Right cardiac atrium (tissue), 5 donors: ENCODE measurements at places on chromosomes 12 and 14.

DNA sequence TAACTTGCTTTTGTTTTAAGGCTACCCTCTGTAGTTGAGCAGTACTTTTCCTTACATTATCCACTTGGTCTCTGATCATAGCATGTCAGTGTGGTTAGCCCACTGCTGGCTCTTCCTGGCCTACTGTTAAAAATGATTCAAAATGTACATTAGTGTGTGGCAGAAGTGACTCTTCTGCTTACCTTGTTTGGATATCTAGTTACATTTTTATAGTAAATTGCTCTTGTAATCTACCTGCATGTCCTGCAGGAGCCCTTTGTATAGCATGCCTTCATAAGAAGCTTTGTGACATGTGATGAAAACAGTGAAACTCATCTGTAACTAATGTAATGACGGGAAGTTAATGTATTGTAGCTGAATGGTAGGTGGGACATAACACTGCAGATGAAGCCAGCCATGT lies 8.1 kb downstream of the SPATS2 start:
- no peak for DNase-seq

DNA sequence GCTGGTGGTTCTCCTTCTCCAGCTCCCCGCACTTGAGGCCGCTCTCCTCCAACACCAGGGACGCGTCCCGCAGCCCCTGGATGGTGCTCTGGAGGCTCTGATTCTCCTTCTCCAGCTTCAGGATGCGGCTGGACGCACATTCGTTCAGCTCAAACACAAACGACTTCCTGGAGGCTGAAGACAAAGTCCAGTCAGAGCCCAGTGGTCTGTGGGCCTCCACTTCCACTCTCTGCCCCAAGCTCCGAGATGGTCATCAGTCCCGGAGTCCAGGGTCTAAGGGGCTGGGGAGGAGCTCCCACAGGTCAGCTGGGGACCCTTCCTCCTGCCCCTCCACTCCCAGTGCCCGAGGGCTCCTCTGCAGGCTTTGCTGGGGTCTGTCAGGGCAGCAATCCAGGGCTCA lies 76.6 kb upstream of the GPR68 start:
- DNase-seq = no peak

DNA sequence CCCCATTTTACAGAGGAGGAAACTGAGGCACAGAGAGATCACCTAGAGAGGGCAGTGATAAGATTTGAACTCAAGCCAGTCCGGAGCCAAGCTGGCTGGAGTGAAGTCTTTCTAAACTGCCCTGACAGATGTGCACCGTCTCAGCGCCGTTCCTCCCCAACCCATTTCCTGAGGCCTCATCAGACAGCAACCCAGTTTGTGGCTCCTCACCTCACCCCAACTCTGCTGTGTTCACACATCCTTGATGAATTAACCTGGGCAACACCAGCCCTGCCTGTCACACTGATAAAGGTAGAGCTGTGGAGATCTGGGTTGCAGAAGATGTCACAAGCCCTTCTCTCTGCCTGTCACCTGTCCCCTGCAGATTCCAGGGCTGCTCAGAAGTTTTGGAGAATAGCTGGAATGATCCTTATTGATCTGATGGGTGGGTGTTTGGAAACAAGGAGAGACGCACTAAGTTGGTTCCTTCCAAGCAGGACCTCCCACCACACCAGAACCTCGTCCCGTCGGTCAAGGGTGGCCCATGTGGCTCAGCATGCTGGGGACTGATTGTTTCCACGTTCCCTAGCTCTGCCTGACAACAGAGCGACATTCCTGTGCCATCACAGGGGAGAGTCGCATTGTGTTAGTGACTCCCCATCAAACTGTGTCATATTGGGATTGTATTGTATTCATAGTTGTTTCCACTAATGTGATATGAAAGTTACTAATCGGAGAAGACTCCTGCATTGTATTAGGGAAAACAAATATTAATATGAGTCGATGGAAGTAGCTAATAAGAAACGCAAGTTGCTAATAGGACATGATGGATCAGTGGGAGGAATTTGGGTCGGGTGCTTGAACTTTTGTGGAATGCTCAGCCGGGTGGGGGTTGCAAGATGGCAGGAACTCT lies 200.6 kb downstream of the PHETA1 start:
- no peak for DNase-seq

- no peak for DNase-seq
These were observed 105.2 kb upstream of the GPHB5 start for GRCh38 chr14:63423889-63424288.

DNA sequence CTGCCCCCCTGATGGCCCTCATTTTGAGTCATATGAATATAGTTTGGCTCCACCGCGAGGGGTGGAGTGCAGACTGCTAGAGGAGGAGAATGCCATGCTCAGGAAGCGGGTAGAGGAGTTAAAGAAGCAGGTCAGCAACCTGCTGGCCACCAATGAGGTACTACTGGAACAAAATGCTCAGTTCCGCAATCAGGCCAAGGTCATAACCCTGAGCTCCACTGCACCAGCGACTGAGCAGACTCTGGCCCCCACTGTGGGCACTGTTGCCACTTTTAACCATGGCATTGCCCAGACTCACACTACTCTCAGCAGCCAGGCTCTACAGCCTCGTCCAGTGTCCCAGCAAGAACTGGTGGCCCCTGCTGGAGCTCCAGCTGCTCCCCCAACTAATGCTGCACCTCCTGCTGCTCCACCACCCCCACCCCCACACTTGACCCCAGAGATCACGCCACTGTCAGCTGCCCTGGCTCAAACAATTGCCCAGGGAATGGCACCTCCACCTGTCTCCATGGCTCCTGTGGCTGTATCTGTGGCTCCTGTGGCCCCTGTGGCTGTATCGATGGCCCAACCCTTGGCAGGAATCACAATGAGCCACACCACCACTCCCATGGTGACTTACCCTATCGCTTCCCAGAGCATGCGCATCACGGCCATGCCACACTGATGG lies 3.3 kb downstream of the ZC3H10 start:
- DNase-seq = no peak
